GM03348 (cell line): ENCODE measurements at places on chromosomes 3 and 15.
A peak's percentile ranks its signal among the peaks of the same experiment; 100 is the strongest.

DNA sequence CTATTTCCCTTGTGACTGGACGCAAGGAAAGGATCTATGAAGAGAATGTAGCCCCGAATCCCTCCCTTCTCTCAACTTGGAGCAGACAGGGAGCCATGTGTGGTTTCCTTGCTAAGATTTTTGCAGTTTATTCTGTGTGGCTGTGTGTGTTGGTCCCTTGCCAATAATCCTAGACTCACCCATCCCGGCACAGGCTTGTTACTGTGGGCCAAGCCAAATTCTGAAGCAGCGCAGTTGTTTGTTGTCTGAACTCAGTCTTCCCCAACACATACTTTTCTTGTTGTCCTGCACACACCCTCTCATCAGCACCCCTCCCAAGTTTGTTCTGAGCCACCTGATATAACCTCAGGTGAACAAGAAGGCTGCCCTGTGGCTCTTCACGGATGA, 193.3 kb upstream of the CTDSPL start:
- DNase-seq = no peak

DNA sequence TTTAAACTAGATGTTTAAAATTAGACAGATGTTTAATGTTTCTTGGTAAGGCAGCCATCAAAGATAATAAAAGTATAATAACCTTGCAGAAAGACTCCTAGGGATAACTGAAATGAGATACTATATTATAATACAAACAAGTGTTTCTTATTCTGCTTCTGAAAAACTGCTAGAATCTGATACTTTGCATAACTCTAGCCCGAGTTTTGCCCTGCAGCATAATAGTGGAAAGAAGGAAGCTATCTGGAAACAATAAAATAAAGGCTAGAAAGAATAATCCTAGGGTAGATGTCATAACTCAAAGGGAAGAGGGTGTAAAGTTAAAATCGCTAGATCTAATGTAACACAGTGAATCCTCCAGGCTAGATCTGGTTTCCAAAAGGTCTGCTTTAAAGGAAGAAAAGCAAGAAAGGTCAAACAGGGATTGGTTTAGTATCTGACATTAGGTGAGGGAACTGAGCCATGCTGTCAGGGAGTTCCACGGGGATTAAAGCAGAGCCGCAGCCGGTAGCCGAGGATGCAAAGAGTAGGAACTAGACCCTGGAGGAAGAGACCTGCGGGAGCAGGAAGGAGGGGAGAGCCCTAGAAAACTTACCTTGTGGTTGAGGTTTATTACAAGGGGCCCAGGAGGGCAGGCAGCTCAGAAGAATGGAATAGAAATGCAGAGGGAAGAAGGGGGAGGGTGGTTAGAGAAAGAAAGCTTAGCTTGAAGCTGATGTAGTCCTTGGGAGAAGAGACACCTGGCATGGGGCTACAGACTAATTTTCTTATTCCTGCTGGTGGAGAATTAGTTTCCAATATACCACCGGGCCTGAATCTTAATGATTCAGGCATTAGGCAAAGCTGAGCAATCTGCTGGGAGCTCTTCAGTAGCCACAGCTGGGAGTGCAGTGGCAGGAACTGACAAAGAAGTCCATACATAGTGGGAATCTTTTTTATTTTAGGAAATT, 46.1 kb upstream of the TUSC7 start:
- no peak for DNase-seq

DNA sequence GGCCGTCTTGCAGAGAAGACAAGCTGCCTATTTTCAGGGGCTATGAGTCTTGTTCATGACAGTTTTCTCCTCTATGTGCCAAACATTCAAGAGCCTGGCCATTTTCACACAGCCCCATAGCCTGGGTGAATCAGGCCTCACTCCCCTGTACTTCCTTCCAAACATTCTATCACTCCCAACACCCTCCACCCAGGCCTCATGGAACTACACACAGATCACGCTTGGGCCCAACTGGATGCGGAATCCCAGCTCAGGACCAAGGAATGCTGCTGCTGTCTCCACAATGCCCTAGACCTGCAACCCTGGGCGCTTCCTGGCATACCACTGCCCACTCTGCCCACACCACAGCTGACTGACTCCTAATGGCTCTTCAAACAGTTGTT, 39.4 kb upstream of the PCSK6 start:
- no peak for DNase-seq

- no peak for DNase-seq
Observed at GRCh38 chr3:45064512-45065372, 38.6 kb downstream of the CLEC3B start.

DNA sequence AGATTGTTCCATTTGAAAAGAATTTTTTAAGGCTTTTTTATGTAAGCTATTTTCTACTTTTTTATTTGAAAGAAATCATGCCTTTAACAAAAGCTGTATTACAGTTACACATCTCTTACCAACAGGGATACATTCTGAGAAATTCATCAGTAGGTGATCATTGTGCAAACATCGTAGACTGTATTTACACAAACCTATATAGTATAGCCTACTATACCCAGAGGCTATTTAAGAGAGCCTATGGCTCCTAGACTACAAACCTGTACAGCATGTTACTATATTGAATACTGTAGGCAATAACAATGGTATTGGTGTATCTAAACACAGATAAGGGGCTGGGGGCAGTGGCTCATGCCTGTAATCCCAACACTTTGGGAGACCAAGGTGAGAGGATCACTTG, 43.1 kb downstream of the PEAK1 start:
- no peak for DNase-seq

- no peak for DNase-seq
Observed at GRCh38 chr3:21783839-21784238, 32.8 kb upstream of the ZNF385D start.

- no peak for DNase-seq
Observed at GRCh38 chr3:24037971-24038370, 92.9 kb downstream of the NR1D2 start.

DNA sequence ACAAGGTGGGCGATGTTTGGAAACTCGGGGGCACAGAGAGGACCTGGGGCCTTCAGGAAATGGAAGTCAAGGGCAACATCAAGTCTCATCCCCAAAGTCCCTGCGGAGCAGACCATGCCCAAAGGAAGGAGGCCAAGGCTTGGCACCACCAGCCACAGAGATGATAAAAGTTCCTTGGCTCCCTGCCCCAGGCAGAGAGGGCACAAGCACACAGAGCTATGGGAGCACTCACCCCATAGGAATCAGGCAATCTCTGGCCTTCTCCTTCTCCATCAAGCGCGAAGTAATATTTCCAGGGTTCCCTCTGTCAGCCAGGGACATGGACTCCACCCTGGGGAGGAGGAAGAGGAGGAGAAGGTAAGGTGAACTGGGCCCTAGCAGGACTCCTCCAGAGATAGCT, 7.9 kb downstream of the ACAA1 start:
- no peak for DNase-seq

GRCh38 chr3:186003610-186004009, 65.8 kb upstream of the TRA2B start:
- no peak for DNase-seq

DNA sequence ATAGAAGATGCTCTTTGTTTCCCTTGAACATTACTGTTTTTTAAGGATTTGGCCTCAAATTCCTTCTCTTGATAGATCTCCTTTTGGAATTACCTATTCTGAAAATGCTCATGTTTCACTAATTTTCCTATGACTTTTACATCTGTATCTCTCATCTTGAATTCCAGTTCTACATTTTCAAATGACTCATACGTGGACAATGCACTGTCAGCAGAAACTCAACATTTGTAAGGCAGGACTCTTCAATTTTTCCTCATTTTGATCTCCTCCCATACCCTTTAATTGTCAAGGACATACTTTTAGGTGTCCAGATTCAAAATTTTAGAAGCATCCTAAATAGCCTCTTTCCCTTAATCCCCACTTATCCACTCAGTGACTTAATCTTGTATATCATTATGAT, 341.0 kb upstream of the RASGRP1 start:
- no peak for DNase-seq

- DNase-seq = no peak
Observed at GRCh38 chr3:46607603-46608028, 4.7 kb upstream of the FAM240A start.

DNA sequence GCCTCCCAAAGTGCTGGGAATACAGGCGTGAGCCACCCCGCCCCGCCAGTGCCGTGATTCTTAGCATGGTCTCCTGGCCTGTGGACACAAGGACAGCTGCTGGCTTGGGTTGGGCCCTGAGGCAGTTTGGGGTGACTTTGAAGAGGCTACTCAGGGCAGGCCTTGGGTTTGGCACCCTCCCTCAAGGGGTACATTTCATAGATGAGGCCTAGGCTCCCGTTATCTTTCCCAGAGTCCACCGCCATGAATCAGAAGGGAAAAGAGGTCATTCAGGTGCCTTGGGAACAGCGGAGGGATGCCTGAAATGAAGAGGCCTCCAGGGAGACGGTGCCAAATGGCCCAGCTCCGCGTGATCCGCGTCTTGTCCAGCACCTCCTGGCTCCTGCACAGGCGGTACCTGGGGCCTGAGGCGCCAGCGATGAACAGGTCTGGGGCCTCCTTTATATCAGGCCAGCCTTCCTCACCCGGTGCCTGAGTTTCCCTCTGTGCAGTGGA, 9.3 kb downstream of the GNAI2 start:
- DNase-seq = no peak

GRCh38 chr3:19348941-19349564, 200.7 kb downstream of the KCNH8 start:
- peak; percentile 19 for DNase-seq

DNA sequence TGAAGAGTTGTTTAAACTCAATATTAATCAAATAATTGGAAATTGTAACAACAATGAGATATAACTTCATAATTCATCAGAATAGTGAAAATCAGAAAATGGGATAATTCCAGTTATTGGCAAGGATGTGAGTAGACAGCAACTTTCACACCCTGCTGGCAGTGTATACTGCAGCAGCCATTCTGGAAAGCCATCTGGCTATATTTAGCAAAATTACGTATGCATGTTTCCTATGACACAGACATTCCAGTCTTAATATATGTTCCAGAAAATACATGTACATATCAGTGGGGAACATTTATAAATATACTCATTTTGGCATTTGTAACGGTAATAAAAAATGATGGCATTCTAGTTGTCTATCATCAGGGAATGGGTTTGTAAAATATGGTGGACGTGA, 564.1 kb downstream of the GBE1 start:
- DNase-seq = no peak

DNA sequence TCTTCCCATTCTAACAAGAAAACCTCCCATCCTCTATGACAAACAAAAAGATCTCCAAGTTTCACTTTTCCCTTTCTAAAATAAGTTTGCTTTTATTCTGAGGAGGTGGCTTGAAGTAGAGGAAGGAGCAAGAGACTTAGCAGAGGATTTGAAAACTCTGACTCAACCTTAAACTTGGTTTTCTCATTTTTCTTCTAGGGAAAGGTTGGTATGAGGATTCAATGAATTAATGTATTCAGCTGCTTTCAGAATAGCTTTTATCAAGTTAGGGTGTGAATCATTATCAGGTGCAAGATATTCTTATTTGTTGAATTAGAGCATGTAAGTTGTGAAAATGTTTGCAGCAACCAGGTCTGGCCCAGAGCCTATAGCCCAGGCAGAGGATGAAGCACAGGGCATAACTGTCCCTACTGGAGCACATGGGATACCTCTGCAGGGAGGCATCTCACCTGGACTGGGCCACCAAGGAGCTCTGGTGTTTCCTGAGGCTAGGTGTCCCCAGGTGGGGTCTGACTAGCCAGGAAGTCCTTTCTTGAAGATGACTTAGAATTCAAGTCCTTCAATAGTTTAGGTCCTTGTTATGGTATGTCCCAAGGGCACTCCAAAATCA, 42.3 kb downstream of the SATB1 start:
- DNase-seq = no peak

GRCh38 chr15:61084472-61084871, 144.6 kb downstream of the RORA start:
- no peak for DNase-seq

DNA sequence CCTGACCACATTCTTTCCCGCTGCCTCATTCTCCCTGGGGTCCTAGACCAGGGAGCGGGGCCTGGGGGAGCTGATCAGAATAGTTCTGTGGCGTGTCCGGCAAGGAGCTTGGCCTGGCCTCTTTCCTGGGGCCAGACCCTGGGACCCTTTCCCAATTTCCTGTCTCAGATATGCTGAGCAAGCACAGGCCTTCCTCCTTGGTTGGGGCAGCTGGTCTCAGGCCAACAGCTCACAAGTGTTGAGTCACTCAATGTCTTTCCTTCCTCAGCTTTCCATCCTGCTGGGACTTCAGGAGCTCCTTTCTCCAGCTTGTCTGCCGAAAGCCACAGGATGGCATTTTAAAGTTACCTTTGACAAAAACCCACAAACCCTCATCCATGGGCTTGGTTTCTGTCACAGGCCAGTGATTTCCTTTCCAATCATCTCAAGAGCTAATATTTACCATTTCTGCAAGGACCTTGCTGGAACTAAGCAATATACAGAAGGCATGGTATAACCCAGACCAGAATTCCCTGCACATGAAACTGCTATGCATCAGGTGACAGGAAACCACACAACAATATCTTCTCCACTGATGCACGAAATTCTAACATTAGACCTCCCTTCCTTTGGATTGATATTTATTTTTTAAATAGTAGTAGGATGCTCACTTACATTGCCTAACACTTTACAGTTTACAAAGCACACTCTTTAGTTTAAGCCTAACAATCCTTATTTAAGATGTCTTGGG, 19.5 kb upstream of the TIMP4 start:
- peak; percentile 37 for DNase-seq

DNA sequence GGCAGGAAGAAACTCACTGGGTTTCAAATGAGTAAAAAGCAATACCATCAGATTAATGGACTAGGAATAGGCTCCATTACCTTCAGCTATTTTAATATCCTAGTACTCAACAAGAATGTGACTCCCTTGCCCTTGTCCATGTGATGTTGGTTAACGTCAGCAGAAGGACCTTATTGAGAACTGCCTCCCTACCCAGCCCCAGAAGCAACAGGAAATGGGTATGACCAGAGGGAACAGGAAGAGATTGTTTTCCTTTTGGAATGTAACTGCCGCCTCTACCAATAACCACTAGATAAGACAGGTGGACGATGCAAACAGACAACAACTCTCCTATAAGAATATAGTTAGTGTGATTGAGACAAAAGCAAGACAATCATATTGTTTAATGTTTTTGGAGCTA, 10.4 kb upstream of the MME start:
- no peak for DNase-seq

DNA sequence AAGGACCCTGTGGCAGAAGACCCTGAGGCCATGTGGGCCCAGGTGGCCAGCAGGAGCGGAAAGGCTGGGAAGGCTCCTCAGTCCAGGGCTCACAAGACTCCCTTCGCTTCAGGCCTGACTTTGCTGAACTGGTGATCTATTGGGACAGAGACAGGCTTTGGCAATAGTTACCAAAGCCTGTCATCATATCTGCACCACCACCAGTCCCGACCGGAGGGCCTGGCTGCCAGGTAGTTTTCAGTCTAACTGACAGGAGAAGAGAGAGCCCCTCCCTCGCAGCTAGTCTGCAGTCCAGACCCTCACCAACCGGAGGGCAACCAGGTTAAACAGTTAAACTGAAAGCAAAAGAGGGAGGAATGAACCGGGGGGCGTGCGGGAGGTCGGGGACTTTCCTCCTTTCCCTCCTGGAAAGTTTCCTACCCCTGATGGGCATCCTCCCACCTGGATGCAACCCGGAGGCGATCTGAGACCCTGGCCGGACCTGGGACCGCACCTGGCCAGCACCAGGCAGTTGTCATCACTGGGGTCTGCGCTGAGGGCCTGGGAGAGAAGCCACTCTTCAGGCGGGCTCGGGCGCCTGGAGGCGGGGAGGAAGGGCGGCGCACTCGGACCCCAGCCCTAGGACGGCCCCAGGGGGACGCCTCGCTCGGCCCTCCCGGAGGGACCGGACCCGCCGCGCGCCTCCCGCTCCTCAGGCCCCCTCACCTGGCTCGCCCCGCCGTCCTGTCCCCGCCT, 435 bp downstream of the RAB27A start:
- DNase-seq = peak; percentile 63

GRCh38 chr3:31748933-31749295, 216.2 kb downstream of the STT3B start:
- no peak for DNase-seq

- DNase-seq = no peak
Observed at GRCh38 chr3:4829031-4829394, 150.2 kb upstream of the BHLHE40 start.
